ENCODE measurements at places on chromosomes 4 and X.

- no peak for DNase-seq
Observed at GRCh38 chrX:103398421-103398864, 22.1 kb downstream of the BEX3 start.

- no peak for DNase-seq
Observed at GRCh38 chr4:70927502-70928137, 25.5 kb downstream of the MOB1B start.

- DNase-seq, result no peak
Observed at GRCh38 chrX:13898603-13899002, 81.7 kb upstream of the GPM6B start.

GRCh38 chr4:56972809-56973208 is 4.6 kb downstream of the NOA1 start:
- no peak for DNase-seq

- no peak for DNase-seq
Observed at GRCh38 chrX:36978886-36979285, 29.3 kb upstream of the FAM47C start.

GRCh38 chr4:157664726-157665125 is 444.2 kb downstream of the GRIA2 start:
- DNase-seq, result no peak

DNA sequence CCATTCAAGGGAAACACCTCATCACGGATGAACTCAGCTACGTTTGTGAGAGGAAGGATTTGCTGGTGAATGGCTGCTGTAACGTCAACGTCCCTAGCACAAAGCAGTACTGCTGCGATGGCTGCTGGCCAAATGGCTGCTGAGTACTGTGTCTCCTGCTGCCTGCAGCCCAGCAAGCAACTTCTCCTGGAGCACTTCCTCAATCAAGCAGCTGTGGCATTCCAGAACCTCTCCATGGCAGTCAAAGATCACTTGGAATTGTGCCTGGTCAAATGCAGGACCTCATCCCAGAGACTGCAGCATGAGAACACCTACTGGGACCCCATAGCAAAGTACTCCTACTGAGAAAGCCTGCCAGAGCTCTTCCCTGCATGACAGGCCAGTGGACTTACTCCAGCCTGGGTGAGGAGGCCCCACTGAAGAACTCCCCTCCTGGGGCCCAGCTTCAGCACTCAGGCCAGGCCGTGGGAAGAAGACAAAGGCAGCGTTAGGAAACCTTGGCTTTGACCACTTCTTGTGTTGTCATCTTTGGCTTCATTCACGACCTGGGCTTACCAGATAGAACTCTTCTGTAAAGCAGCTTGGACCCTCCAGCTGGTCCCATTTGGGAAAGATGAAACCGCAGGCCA is 244.3 kb downstream of the RBMX2 start:
- no peak for DNase-seq

DNA sequence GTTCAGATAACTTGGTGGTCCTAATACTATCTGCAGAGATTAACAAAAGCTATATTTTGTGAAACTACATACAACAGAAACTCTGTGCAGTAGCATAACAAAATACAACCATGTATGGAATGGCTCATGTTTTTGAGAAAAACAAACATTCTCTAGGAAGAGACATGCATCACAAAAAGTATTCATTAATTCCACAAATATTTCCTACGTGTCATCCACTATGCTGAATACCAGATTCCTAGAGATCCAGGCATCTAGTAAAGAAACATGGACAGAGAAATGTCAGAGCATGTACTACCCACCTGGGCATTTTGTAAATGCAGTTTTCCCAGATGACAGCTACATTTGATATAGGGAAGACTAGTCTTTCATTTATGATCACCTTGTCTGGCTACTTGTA is 248.1 kb downstream of the OPHN1 start:
- no peak for DNase-seq

DNA sequence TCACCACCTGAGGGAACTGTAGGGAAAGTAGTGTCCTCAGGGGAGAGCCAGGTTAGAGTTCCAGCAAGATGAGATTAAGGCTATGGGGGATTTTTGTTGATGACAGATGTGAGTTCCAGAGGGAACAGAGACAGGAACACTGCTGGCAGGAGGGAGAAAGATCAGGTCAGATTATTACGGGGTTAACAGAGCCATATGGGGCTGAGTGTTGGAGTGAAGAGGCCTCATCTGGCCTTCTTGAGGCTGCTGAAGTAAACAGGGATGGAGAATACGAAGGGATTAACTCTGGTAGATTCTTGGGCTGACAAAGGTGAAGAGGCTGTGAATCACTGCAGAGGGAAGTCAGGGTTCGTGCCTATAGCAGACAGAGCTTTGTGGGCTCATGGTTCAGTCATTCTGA is 47.9 kb upstream of the POU4F2 start:
- no peak for DNase-seq

Measured in spinal cord (tissue), 10 donors.